ENCODE measurements at places on chromosomes 2 and 18. TPM values are rescaled to one million over a fixed set of nuclear protein-coding genes. Genes with fewer than 3 reads are reported as not detected.

SRD5A2 gene
- polyA plus RNA-seq, result 0.04 TPM

SLC30A3 gene
- not detected for polyA plus RNA-seq

PRKRA gene
- polyA plus RNA-seq, result 38.4 TPM

RALB gene
- 52.8 TPM for polyA plus RNA-seq

CPS1 gene
- 33.0 TPM for polyA plus RNA-seq

TYMS gene
- polyA plus RNA-seq, result 68.4 TPM

COLEC11 gene
- not detected for polyA plus RNA-seq

GRCh38 chr18:9820719-9821118 lies 65.1 kb upstream of the TXNDC2 start:
- no peaks in the 10 kb centered on the region for H3K36me3 ChIP-seq
- no peak for DNase-seq
- H3K27ac ChIP-seq, result no peak overlapping the region
- no peak overlapping the region for H3K4me3 ChIP-seq

DNA sequence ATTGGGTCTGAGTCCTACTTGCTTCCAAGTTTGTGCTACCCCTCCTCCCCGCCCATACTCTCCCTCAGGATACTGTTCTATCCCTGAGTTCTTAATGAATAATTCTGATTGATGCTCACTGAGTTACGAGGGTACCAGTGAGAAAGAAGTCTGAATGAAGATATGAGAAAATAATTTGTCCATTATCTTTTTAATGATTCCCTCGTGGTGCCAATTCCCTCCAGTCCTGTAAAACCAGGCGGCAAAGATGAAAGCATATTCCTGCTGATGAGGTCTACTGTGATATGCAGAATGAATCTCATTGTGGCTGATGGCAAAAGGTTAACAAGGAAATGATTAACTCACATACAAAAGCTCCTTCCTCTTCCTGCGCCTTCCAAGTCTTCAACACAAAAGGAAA lies 650.2 kb upstream of the SLC39A10 start:
- no peaks in the 10 kb centered on the region for H3K36me3 ChIP-seq
- H3K27me3 ChIP-seq, result no peaks in the 10 kb centered on the region
- DNase-seq, result no peak
- H3K4me3 ChIP-seq, result no peak overlapping the region
- H3K27ac ChIP-seq, result no peak overlapping the region
- no peaks in the 10 kb centered on the region for H3K4me1 ChIP-seq

GRCh38 chr2:168278424-168278888 lies 31.1 kb upstream of the STK39 start:
- no peaks in the 10 kb centered on the region for H3K36me3 ChIP-seq
- H3K4me1 ChIP-seq, result no peaks in the 10 kb centered on the region
- H3K27me3 ChIP-seq, result peaks cover 7% of the 10 kb centered on the region

GRCh38 chr2:226832061-226832460 lies 3.8 kb upstream of the RHBDD1 start:
- H3K4me3 ChIP-seq, result no peak overlapping the region
- H3K27me3 ChIP-seq, result no peaks in the 10 kb centered on the region
- H3K4me1 ChIP-seq, result peaks cover 3% of the 10 kb centered on the region
- H3K27ac ChIP-seq, result no peak overlapping the region
- no peak for DNase-seq
- no peaks in the 10 kb centered on the region for H3K36me3 ChIP-seq

DNA sequence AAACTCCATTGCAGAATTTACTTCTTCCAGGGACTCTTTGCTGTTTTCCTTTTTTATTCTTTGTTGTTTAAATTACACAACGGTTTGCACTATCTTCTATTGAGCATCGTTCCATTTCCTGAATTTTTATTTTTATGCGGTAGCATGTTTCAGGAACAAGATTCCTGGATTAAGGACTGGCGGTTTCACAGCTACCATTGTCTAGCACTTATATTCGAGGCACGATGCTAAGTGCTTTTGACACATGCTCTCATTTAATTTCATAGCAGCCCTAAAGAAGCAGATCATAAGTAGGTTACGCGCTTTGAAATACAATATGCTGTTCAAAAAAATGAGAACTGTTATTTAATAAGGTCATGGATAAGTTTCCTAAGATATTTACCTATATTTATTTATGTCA lies 354.4 kb downstream of the ARL6IP6 start:
- peaks cover 4% of the 10 kb centered on the region for H3K4me1 ChIP-seq
- no peaks in the 10 kb centered on the region for H3K36me3 ChIP-seq
- no peaks in the 10 kb centered on the region for H3K27me3 ChIP-seq
- H3K27ac ChIP-seq, result no peak overlapping the region
- DNase-seq, result no peak

GRCh38 chr2:206160125-206160806 lies 571 bp downstream of the EEF1B2 start:
- peaks cover 16% of the 10 kb centered on the region for H3K4me1 ChIP-seq
- no peaks in the 10 kb centered on the region for H3K27me3 ChIP-seq
- DNase-seq, result no peak
- peak overlapping the region; percentile 93 for H3K4me3 ChIP-seq

DNA sequence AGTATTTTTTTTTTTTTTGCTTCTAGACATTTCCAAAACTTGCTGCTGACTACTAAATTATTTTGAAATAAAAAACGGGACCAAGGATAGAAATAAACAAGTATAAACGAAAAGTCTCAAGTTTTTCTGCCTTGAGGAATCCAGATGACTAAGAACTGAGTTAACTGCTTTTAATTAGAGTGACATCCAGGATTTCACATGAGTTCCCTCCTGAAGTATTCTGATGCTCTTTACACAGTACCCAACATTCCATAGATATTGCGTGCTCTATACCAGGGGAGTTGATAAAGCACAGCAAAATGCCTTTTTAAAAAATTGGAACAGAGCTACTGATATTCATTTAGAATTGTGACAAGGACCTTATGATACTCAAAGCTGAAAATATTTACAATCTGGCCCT lies 618.0 kb downstream of the CCDC85A start:
- H3K27me3 ChIP-seq, result no peaks in the 10 kb centered on the region
- no peak for DNase-seq
- no peaks in the 10 kb centered on the region for H3K36me3 ChIP-seq
- H3K4me1 ChIP-seq, result peaks cover 14% of the 10 kb centered on the region

GRCh38 chr2:95346231-95346737 lies 49.1 kb downstream of the KCNIP3 start:
- H3K4me1 ChIP-seq, result peaks cover 16% of the 10 kb centered on the region
- DNase-seq, result no peak
- H3K27ac ChIP-seq, result peak overlapping the region; percentile 14
- peaks cover 38% of the 10 kb centered on the region for H3K27me3 ChIP-seq

DNA sequence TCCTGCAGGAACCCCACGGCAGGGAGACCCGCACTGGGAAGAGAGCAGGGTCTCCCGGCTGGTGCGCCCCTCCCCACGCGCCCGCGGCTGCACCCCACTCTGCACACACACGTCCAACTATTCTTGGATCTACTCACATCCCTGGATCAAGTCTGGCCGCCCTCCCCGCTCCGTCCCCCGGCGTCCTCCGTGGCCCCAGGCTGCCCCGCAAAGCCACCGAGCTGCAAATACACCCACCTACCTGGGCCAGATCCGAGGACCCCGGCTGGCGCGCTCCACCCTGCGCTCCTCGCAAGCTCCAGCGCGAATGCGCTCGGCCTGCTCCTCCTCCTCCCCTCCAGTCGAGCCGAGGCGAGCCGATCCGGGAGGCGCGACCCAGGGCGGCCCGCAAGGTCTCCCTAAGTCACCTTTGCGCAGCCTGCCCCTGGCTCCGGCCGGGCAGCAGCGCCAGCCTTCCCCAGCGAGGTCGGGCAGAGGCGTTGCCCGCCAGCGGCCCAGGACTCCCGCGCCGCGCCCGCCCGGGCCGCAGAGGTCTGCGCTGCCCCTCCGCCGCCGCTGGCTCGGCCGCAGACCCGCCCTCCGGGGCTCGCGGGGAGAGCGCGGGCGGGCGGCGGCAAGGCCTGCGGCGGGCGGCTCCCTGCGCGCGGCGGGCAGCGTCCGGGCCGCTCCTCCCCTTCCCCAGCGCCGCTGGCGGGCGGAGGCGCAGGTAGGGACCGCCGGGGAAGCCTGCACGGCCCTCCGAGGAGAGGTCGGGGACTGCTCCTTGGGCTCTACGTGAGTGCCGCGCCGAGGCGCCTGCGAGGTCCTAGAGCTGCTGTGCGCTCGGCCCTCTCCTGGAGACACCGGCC lies 126.0 kb downstream of the OSBPL1A start:
- peak overlapping the region; percentile 72 for H3K4me3 ChIP-seq
- H3K36me3 ChIP-seq, result no peaks in the 10 kb centered on the region
- no peak for DNase-seq
- H3K27me3 ChIP-seq, result no peaks in the 10 kb centered on the region
- peaks cover 33% of the 10 kb centered on the region for H3K4me1 ChIP-seq

DNA sequence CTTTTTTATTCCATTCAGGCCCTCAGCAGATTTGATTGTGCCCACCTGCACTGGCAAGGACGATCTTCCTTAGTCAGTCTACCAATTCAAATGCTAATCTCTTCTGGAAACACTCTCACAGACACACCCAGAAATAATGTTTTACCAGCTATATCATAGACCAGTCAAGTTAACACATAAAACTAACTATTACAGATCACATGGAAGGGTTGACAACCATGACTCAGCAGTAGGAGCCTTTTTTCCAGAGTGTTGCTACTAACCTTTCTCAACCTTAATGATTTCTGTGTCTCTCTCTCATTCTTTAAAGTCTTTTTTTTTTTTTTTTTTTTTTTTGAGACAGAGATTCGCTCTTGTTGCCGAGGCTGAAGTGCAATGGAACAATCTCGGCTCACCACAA lies 143.5 kb upstream of the MSH6 start:
- H3K27ac ChIP-seq, result no peak overlapping the region
- no peaks in the 10 kb centered on the region for H3K27me3 ChIP-seq
- no peaks in the 10 kb centered on the region for H3K4me1 ChIP-seq
- no peak for DNase-seq
- H3K4me3 ChIP-seq, result no peak overlapping the region

DNA sequence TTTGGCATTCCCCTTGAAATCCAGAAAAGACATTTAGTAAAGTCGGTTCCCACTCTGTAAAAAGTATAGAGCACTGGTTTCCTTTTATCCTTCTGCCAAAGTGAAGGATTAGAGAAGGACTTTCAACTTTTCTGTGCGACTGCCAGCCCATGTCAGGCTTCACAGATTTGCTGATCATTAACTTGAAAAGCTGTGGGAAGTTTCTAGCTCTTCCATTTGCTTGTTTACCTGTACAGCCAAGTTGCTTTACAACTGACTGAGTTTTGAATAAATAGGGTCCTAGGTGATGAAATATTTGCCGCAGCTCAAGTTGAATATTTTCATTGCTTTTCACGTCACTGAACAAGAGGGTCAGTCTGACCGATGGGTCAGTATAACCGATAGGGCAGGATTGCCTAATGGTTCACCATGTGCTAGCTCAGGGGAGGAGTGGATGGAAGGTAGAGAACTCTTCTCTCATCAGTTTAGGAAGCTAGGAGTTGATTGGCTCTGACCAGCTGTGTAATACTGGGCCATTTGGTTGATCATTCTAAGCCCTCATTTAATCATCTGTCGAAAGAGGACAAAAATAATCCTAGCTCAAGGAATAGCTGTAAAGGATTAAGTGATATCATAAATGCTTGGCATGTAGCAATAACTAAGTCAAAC lies 30.4 kb downstream of the UPP2 start:
- peaks cover 9% of the 10 kb centered on the region for H3K27me3 ChIP-seq
- no peak overlapping the region for H3K4me3 ChIP-seq
- H3K36me3 ChIP-seq, result no peaks in the 10 kb centered on the region

DNA sequence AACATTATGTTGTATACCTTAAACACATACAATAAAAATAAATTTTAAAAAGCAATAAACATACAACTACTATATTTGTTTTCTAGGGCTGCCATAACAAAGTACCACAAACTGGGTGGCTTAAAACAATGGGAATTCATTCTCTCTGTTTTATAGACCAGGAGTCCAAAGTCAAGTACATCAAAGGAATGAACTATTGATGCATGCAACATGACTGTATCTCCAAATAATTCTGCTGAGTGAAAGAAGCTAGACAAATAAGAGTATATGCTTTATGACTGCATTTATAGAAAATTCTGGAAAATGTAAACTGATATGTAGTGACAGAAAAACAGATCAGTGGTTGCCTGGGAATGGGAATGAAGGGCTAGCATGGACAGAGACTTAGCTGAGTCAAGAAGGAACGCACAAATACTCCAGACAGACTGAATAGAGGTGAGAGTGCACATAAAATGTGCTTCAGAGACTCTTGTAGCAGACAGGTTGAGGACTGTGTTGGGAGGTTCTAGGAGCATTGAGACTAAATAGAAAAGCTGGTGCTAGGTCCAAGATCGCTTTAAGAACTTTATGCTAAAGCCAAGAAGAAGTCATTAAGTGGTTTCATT lies 11.0 kb upstream of the PLA2R1 start:
- no peaks in the 10 kb centered on the region for H3K27me3 ChIP-seq
- no peak overlapping the region for H3K4me3 ChIP-seq
- no peak for DNase-seq

Measured in keratinocyte (primary cell).